ENCODE measurements at places on chromosomes 2 and 18.

DNA sequence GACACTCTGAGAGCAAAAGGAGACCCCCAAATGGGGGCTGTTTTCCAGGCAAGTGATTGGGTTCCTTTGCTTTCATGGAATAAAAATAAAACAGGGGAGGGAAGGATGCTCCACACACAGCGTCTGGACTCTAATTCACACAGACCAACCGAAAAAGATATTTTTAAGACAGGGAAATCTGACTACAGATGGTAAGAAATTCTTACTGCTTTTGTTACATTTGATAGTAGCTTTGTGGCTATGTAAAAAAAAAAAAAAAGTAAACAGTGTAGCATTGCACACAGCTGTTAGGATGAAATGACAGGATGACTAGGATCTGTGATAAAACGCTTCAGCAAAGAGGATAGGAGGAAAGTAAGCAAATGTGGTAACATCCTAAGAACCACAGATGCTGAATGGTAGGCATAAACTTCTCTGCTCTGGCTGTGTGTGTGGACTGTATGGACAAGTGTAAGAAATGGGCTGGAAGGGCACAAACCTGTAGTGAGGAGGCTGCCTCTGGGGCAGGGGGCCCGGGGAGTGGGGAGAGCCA, 207.6 kb downstream of the ANAPC1 start:
- no peak for DNase-seq

DNA sequence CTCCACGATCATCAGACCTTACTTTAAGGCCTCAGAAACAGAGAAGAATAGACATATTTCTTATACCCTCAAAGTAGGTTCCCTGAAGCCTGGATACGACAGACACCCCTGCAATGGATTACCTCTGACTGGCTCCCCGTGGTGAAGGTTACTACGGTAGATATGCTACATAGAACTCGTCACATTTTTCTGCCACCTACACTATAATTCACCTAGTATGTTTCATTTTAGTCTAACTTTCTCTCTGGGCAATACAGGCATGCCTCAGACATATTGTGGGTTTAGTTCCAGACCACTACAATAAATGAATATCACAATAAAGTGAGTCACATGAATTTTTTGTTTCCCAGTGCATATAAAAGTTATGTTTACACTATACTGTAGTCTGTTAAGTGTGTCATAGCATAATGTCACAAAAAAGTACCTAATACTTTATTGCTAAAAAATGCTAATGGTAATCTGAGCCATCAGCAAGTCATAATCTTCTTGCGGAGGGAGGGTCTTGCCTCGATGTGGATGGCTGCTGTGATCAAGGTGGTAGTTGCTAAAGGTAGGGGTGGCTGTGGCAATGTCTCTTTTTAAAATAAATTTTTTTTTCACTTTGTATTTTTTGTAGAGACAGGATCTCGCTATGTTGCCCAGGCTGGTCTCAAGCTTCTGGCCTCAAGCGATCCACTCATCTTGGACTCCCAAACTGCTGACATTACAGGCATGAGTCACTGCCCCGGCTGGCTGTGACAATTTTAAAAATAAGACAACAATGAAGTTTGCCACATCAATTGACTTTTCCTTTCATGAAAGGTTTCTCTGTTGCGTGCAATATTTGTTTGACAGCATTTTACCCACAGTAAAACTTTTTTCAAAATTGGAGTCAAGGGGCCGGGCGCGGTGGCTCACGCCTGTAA, 64.6 kb downstream of the TGIF1 start:
- DNase-seq, result no peak

GRCh38 chr2:46337208-46337994, 40.2 kb downstream of the EPAS1 start:
- no peak for DNase-seq

DNA sequence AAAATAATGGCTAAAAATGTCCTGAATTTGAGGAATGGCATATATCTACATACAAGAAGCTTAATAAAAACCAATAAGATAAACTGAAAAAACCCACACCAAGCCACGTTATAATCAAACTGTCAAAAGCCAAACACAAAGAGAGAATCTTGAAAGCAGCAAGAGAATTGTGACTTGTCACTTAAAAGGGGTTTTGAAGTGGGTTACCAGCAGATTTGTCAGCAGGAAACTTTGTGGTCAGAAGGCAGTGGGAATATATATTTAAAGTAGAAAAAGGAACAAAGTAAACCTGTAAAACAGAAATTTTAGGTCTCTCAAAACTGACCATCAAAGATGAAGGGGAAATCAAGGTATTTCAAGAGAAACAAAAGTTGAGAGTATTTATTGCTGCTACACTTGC, 171.9 kb upstream of the CNTNAP5 start:
- no peak for DNase-seq

GRCh38 chr2:207130958-207131521, 34.7 kb downstream of the KLF7 start:
- DNase-seq, result no peak

- no peak for DNase-seq
Measured at GRCh38 chr2:32424739-32425138, 67.9 kb downstream of the BIRC6 start.

DNA sequence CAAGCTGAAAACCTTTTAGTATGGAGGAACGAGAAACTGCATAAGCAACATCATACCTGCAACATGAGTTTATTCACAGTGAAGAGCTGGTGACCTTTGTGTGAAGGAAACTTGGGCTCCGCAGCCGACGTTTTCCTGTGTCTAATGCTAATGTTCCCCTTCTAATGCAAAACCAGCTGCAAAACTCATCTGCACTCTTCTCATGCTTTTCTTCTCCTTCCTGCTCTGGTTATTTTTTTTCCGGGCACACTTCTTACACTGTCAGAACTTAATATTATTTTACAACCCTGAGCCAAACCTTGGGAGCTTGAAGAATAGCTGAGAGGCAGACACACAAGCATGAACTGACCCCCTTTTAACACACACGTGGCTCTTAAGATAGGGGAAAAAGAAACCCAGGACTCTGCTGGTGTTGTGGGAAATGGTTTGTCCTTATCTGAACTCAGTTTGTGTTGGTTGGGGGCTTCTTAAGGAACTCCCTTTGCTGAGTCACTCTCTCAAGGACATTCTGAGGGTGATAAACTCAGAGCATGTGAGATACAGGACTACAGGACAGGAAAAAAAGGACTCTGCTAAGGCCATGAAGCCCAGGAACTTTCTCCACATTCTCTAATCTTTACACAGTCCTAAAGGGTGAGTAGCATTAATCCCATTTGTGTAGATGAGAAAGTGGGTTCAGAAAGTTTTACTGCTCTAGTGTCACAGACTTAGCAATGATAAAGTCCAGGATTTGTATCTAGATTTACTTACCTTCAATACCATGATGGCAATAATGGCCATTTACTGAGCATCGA, 439.3 kb upstream of the TRIB2 start:
- DNase-seq, result no peak

DNA sequence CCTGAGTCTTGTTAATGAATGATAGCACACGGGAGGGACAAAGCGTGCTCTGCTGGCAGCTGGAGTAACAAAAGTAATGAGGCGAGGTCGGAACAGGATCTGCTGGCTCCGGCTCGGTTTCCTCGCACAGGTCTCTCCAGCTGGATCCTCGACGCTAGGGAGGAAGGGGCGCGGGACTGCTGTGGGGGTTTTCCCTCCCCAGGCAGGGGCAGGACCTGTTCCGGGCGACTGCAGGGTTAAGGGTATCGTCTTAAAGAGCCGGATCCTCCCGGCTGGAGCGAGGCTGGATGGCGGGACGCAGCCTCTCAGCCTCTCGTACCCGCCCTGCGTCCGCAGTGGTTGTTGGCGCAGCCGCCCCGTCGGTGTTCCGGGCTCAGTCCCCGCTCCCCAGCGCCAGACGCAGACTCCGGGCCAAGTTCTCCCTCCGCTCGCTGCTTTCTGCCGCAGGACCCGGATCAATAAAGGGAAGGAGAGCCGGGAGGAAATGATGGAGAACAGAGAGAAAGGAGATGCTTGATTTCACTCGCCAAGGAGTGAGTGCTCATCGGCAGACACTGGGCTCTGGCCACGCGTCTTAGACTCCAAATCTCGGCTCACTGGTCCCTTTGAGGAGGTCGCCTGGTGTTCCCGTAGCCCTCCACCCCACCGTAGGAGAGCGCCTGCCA, 1.1 kb upstream of the LIPG start:
- DNase-seq, result no peak

DNA sequence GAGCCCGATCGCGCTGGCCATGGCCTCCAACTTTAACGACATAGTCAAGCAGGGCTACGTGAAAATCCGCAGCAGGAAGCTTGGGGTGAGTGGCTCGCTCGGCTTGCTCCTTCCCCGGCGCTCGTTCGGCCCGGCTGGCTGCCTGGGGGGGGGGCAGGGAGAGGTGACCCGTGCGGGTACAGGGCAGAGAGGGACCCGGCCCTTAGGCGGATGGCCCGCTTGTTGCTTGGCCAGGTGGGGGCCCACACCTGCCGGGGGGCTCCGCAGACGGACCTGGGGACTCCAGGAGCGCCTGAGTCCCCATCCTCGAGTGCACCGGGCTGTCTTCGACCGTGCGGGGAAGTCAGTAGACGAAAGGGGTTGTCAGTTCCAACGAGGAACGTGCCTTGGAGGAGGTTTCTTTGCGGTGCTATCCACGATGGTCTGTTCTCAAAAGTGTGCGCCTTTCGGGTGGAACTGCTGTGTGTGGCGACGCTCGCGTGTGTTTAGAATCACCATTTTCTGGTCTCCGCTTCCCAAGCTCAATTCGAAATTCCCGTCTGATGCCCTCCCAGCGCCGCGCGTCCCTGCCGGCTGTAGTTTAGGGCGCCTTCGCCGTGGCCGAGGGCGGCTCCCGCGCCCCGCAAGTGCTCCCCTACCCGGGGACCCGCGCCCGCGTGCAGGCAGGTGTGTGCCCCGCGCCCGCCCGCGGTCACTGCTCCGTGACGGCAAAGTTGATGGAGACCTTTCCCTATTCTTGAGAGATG, 711 bp downstream of the DOK6 start:
- DNase-seq, result no peak

- DNase-seq, result no peak
Measured at GRCh38 chr2:30691948-30692828, 115.1 kb downstream of the CAPN13 start.

DNA sequence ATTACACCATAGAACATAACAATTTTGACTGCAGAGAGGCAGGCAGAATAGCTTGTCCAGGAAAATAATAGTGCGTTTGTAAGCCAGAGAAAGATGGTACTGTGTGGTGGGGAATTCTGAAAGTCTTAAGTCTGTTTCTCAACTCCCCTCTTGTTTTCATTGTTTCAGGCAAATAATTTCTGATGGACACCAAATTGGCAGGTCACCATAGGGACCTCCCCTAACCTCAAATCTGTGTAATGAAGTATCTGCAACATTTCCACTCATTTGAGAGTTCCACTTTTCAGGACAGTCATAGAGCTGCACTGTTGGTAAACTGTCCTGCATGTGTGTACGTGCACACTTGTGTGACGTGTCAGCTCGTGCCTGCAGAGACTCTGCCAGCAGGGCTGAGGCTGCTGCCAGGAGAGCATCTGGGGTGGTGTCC, 195.6 kb downstream of the AGAP1 start:
- no peak for DNase-seq

DNA sequence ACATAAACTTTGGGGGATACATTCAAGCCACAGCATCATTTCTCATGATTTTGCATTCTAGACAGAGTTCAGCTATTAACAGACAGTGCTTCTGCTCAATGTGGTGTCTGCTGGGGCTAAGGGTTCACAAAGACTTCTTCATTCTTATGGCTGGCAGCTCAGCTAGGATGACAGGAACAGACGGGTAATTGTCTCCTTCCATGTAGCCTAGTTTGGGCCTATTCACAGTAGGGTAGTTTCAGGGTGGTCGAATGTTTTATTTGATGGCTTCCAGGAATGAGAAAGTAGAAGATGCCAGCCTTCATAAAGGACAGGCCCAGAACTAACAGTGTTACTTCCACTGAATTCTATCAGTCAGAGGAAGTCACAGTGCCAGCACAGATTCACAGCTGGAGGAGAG, 26.0 kb upstream of the BCL2L11 start:
- DNase-seq, result no peak

DNA sequence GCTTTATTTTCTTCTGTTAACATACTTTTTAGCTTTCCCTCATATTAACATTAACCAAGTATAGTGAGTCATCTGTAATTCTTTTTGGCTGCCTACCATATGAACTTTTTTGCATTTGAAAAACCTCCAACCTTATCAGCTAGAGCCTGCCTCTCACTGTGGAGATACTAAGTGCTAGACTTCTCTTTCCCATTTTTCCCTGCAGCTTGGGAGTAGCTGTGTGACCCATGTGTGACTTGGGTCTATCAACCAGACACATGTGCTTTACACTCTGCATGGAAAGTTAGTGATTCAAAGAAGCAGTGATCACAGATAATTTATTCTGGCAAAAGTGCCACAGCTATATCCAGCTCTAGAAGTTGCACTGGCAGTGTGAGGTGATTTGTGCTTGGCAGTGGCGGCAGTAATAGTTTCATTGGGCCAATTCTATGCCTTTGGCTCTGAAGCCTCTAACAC, 36.3 kb downstream of the PREPL start:
- no peak for DNase-seq

- no peak for DNase-seq
Measured at GRCh38 chr2:234677758-234678538, 181.1 kb upstream of the ARL4C start.

GRCh38 chr18:47801817-47802216, 128.6 kb downstream of the SMAD2 start:
- DNase-seq, result no peak

DNA sequence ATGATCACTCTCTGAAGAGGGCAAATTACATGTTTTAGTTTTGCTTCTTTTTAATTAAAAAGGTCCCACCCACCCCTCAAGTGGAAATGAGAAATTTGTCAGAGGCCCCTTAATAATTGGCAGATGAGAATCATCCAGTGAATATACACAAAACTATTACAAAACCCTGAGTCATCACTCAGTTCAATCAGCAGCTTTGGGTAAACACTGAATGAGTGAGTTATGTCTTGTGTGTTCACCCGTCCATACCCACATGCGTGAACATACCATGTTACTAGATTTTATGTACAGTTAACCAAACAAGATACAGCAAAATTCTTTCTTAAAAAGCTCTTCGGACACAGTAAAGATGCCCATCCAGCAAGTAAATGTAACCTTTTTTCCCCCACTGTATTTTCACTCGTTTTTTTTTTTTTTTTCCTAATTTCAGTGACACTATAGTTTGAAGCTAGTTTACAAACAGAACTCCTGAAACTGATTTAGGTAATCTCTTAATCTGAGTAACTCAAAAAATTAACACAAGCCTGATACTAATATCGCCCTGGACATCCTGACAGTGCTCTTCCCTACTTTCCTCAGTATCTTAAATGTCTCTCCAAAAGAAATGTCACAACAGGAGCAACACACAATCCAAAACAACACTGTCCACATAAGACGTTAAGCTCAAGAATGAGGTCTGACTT, 1.4 kb downstream of the PSME4 start:
- no peak for DNase-seq

- no peak for DNase-seq
Measured at GRCh38 chr2:112803691-112804521, 19.6 kb upstream of the IL1A start.

DNA sequence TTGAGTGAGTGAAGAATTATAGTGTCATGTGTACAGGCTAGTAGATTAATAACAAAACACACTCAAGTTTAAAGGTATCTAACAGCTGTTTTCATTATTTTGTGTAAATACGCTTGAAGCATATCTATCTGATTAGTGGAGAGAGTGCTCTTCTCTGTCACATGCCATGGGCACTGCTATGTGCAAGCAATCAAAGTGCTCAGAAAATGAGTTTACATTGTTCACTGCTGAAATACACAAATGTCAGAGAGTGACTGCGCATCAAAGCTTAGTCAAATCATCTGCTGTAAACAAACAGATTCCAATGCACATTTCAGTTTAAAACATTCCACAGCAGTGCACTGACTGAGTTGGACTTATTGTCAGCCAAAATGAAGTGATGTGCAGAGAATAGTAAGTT, 423.4 kb downstream of the ZEB2 start:
- DNase-seq, result no peak
